GM10248 (cell line): ENCODE measurements at places on chromosomes 16 and 17.

- DNase-seq = no peak
Measured at GRCh38 chr17:29066606-29067005, 23.7 kb downstream of the PIPOX start.

DNA sequence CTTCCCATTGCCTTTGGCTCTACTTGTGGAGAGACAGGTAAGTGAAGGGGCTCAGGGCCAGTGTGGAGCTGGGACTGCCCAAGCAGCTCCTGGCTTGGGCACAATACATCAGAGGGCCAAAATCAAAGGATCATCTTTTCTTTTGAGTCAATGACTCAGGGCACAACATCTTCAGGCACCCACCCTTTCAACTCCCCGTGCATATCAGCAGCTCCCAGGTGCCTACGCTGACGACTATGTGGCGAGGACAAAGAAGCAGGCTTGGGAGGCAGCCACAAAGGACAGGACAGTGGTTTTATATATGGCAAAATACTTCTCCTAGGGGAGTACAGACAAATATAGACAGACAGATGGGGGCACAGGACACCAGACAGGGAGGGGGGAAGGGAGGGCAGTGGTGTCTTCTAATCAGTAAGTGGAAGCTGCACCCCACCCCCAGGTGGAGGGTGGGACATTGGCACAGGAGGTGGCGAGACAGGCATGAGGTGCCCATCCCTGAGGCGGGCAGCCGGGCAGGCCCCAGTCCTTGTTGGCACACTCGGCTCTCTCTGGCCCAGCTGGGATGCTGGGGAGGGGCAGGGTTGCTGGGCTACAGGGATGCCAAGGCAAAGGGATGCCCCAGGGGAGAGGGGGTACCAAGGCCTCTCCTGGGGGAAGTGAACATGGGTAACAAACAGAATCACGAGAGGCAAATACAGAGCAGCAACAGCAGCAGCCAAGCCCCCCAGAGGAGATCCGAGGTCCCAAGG lies 7.7 kb upstream of the ARL5C start:
- DNase-seq = no peak

DNA sequence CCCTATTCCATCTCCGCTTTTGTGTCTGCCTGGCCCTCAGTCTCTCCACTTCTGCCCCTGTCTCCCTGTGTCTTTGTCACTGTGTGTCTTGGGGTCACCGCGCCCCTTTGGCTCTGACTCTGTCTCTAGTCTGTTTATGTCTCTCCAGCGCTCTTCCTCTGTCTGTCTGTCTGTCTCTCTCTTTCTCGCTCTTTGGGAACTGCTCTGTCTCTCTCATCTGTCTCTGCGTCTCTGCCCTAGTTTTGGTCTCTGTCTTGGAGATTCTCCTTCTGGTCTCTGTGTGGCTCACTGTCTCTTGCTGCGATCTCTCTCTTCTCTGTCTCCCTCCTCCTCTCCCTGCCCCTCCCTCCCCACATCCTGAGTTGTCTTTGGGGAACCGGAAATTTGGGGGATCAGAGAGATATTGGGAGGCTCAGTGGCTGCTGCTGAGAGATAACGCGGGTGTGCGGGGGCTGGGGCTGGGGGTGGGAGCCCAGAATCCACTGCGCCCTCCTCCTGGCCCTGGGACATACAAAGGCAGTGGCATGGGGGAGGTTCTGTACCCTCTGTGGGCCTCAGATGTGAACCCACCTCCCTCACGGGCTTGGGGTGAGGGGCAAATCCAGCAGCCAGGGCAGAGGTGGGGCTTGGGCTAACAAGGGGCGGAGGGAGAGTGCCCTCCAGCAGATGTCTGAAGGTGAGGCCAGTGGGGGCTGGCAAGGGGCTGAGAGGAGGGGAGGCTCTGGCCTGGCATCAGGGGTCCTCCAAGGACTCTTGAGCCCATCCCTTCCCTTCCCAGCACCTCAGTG lies 24.4 kb downstream of the LAT start:
- DNase-seq = no peak

GRCh38 chr17:78407387-78408000 lies 29.0 kb downstream of the PGS1 start:
- no peak for DNase-seq
